ENCODE measurements at places on chromosomes 6 and 20.

DNA sequence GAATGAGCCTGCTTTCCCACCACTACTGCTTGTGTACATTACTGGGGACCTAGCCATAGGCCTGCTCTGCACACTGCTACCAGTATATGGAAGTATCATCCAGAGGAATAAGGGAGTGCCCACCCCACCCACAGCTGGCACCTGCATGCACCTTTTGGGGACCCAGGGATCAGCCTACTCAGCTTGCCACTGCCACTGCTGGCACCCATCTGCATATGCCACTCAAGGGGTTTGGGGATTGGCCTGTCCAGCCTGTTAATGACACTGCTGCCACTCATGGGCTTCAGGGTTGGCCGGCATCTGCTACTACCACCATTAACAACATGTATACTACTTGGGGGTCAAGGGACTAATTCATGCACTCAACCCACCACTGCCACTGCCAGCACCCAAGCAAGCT lies 832.1 kb downstream of the PHF3 start:
- DNase-seq, result no peak

GRCh38 chr6:43798688-43799444 lies 28.9 kb downstream of the VEGFA start:
- DNase-seq, result no peak

- no peak for DNase-seq
Observed at GRCh38 chr6:133814797-133815196, 74.1 kb upstream of the TCF21 start.

DNA sequence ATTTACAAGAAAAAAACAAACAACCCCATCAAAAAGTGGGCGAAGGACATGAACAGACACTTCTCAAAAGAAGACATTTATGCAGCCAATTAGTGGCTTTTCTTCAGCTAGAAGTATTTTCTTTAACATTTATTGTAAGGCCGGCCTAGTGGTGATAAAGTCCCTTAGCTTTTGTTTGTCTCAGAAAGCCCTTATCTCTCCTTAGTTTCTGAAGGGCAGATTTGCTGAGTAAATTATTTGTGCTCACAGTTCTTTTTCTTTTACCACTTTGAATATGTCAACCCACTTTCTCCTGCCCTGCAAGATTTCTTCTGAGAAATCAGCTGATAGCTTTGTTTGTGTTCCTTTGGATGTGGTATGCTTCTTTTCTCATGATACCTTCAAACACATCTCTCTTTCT lies 344.0 kb upstream of the SYNCRIP start:
- DNase-seq, result no peak

Measured in stimulated activated CD8-positive, alpha-beta memory T cell treated with anti-CD3 and anti-CD28 coated beads, Interleukin-7, amount 100 ng/mL, for 4 hours (primary cell).